Brain pericyte (primary cell): ENCODE measurements at places on chromosomes 5 and 9.

- no peak for DNase-seq
These were observed 8.2 kb downstream of the UBE2QL1 start for GRCh38 chr5:6456766-6457370.

DNA sequence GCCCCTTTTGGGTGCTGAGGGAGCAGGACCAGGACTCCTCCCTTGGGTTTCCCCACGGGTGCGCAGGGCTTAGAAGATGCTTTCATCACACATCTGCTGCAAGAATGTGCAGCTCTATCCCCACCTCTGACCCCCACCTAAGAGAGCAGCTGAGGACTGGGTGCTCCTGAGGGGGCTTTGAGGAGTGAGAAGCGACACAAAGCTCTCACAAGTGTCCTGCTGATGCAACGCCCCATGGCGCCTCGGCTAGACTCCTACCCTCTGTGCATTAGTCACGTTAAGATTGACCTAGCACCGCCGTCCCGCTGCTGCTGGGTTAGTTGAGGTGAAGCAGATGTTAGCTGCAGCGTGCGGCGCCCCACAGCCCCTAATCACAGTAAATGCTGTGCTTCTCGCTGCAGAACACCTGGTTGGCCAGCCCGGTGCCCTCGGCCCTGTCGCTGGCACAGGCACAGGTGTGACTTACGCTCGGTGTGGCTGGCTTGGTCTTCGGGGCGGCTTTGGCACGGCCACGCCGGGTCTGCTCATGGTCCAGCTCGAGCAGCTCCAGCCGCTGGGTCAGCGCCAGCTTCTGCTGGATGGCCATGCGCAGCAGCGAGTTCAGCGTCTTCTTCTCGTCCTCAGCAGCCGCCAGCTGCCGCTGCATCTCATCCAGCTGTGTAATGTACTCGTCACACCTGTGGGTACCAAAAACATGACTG lies 45.0 kb upstream of the IPPK start:
- DNase-seq: no peak

DNA sequence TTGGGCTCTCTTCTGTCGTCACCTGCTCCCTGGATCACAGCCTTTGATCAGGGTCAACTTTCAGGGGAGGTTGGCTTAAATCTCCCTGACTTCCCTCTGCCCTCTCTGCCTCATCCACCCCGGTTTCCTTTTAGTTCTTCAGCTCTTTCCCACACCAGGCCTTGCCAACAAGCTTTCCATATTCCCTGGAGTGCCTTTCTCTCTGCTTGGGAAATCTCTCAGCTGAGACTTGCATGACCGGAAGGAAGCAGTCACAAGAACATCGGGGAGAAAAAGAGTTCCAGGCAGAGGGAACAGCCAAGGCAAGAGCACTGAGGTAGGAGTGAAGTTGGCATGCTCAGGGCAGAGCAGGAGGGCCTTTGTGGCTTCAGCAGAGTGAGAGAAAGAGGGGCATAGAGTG lies 88.4 kb upstream of the HSPA9 start:
- DNase-seq: no peak

DNA sequence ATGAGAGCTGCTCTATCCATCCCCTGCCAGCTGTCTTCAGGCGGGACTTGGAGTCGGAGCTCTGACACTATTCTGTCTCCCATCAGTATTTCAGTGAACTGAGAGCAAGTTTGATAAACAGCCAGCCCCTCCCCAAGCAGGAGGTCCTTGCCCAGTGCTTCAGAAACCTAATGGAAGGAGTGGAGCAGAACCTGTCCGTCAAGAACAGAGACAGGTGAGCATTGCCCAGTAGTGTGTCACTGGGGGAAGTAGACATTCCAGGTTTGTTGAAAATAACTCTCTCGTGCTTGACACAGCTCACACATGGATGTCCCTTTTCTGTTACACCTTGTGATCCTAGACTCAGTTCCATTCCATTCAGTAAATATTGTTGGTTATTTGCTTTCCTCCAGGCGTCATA lies 13.2 kb upstream of the TLX3 start:
- DNase-seq: no peak

DNA sequence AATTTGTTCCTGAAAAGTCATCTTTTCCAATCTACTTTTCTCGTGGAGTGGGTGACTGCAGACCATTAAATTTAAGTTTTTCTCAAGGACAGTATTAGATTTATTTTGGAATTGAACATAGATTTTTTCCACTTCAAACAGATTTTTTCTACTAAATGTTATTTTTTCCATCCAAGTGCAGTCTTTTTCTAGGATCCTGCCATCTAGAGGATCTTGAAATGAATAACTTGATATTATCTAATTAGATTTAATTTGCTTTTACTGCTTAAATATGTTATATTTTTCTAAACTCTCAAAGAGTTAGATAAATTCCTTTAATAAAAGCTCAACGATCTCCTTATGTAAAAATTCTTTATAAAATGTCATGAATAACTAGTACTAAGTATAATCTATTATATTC lies 136.9 kb upstream of the PRR16 start:
- DNase-seq: no peak

GRCh38 chr9:90515510-90515909 lies 127.1 kb downstream of the DIRAS2 start:
- DNase-seq: no peak

DNA sequence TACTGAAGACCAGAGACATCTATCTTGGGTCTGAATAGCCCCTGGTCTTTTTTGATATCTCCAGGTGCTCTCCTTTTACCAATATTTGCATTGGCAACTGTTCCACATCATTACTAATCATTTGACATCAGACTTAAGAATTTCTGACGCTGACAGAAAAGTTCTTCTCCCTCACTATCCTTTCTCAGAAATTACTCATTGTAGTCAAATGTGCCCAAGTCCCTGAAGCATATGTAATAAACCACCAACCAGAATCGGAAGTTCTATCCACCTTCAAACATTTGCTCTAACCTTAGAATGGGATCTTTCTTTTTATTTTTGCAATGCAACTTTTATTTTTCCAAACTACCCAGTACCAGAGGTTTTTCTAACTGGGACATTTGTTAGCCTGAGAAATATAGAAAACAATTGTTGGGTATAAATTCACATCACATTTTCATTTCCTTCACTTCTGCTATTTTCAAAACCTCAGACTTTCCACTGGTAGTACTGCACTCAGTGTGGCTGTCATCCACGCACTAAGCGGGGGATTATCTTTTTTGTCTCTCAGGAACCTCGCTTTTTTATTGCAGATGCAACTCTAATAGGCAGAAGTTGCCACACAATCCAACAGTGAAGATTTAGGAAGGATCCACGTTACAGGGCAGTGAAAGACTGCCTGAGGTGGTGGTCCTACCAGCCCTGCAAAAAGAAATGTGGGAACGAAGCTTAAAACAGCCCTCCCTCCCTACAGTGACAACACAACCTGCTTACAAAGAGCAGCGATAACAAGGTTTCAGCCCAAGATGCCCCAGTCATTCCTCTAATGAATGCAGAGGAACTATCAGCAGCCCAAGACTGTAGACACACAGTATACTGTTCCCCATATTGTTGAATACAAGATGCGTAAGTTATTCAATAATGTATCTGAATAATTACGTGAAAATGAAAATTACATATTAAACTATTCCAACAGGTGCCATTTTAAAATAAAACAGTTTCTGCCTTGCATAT lies 201.2 kb downstream of the EBF1 start:
- DNase-seq: no peak

DNA sequence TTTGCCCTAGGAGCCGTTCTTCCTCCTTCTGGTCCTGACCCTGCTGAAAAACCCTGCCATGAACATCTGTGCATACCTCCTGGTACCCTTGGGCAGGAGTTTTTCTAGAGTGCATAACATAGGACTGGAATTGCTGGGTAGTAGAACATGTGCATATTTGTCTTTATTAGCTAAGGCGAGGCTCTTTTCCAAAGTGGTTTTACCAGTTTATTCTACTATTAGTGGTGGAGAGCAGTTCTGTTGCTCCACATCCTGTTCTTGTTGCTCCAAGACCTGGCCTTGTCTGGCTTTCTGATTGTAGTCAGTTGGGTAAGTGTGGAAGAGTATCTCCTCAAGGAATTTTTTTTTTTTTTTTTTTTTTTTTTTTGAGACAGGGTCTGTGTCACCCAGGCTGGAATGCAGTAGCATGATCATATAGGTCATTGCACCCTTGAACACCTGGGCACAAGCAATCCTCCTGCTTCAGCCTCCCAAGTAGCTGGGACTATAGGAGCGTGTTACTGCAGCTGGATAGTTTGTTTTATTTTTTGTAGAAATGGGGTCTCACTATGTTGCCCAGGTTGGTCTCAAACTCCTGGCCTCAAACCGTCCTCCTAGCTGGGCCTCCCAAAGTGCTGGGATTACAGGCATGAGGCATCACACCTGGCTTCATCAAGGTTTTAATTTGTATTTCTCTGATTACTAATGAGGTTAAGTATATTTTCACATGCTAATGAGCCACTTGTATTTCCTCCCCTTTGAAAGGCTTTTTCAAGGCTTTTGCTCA lies 85.2 kb downstream of the SPRY4 start:
- no peak for DNase-seq

DNA sequence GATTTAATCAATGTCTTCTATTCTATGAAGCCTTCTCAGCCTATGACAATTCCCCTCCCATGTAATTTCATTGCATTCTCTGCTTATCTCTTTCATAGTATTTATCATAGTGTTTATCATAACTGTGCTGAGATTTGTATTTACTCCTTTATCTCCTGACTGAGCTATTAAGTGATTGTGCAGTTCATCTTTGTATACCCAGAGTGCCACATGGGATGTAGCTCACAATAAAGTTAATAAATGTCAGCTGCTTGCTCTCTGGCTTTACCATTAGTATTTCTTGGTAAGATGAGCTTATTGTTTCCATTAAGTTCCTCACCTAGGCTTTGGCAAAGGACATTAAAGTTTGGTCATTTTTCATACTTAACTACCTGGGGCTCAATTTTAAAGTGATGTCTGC lies 275.1 kb upstream of the MPDZ start:
- no peak for DNase-seq

GRCh38 chr5:175021841-175022625 lies 297.7 kb downstream of the MSX2 start:
- no peak for DNase-seq

DNA sequence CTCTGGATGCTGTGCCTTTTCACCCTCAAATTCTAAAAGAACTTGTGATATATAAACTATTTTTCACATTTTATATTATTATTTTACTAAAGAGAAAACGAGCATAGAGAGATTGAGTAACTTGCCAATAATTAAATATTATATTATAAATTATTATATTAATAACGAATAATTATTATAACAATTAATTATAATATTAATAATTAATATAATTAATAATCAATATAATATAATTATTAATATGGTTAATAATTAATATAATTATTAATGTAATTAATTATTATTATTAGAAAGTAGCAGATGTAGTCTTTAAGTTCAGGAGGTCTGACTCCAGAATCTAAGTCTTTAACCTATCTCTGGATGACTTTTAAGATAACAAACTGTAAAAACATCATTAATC lies 20.1 kb downstream of the OR2Y1 start:
- no peak for DNase-seq
